ENCODE measurements at places on chromosomes 2 and 18.

DNA sequence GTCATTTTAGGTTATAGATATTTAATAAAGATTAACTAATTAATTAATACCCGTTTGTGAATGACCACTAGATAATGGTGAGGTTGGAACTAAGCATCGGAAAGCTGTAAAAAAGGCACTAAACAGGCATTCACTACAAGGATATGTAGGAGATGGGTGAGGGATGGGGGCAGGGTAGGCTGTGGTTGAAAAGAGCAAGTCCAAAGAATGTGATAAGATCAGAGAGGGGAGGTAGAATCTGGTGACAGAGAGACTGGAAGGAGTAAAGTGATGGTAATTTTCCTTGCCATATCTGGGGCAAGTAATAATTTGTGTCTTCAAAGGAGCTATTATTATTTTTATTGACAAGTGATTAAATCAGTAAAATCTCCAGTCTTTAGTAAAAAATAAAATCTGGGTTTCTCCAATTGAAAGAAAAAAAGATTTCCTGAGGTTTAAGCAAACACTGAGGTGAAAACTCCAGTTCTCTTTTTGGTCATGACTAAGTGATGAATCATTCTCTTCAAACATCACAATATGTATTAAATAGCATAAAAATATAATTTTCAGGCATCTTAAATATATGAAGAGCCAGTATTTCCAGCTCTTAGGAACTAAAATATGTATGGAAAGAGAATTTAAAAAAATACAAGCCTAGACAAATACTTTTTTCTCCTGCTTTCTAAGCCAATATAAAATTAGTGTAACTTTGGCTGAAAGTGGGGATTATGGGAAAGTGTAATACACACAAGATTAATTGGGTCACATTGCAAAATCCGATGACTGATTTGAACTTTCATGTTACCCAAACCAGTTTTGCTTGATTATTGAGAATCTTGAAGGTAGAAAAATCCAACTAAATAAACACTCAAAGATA is 259.1 kb upstream of the RBMS1 start:
- DNase-seq, result no peak

DNA sequence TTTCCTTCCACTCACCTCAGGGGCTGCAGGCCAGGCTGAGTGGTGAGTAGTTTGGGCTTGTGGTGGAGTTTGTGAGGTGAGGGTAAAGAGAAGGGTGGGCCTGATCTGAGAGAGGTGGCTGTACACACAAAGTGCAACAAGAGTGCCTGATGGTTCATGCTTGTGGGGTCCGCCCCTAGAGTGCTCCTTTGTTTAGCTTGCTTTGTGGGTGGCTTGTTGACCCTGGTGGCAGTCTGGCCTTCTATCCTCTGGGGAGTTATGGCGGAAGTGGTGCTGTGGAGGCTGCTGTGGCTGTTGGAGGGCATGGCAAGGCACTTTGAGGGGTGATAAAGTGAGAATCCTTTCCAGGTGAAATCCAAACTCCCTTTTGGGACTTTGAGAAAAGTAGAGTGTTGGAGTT is 10.6 kb downstream of the UBE2F start:
- no peak for DNase-seq

- DNase-seq, result no peak
Measured at GRCh38 chr2:207180741-207181140, 15.0 kb upstream of the KLF7 start.

DNA sequence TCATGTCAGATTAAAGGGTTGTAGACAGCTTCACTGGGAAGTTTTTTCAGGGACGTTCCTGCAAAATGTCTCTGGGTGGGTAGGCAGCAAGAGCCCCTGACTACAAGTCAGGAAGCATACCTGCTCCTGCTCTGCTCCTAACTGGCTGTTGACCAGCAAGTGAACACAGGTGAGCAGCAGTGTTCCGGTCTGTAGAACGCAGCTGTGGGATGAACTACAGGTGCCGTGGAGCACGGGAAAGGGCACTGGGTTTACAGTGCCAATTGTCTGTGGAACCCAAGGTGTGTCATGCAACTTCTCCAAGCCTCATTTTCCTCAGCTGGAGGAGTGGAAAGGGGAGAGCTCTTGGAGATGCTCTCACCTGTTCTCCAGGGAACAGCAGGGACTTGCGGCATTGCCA is 6.6 kb downstream of the ASB18 start:
- DNase-seq, result no peak

DNA sequence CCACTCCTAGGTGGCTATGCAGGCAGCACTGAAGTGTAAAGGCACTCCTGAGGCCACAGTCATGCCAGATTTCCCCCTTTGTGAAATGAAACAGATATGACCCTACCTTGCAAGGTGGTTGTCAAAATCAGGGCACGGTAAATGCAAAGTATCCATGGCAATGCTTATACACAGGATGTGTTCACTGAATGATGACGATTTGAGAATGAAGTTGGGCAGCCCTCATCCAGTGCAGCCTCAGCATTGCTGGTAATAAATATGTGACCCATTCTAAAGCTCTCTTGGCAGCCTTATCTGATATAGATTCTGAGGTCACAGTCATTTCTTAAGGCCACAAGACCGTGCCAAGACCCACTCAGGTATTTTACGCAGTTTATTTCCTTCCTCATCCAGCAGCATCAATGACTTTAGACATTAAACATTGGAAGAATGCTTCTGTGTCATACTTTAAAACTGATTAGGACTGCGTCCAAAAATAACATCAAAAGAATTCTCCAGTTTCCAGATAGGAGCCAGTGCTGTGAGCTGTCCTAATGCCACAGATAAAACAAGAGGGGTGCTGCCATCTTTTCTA is 125.5 kb upstream of the SERTAD2 start:
- DNase-seq, result peak; percentile 34

DNA sequence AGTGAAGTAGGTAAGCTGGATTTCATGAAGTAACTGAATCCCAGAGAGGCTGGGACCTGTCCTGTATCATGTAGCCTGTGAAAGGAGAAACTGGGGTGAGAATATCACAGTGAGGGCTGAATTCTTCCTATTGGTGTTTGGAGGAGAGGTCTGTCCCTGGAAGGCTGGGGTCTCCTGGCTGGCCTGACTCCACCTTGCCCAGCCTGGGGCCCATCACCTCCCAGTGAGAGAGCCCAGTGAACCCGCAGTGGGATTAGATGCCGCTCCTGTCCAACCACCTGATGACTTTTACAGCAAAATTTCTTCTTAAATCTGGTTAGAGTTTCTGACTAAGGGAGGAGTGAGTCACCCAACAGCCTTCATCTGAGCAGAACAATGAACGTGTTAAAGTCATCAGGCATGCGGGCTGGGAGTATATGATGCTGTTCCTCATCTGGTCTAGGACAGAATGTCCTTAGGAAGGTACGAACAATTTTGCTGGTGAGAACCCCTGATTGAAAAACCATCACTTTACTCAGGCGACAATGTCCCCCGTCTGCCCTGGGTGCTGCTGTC is 152.9 kb downstream of the LPIN1 start:
- peak; percentile 56 for DNase-seq

DNA sequence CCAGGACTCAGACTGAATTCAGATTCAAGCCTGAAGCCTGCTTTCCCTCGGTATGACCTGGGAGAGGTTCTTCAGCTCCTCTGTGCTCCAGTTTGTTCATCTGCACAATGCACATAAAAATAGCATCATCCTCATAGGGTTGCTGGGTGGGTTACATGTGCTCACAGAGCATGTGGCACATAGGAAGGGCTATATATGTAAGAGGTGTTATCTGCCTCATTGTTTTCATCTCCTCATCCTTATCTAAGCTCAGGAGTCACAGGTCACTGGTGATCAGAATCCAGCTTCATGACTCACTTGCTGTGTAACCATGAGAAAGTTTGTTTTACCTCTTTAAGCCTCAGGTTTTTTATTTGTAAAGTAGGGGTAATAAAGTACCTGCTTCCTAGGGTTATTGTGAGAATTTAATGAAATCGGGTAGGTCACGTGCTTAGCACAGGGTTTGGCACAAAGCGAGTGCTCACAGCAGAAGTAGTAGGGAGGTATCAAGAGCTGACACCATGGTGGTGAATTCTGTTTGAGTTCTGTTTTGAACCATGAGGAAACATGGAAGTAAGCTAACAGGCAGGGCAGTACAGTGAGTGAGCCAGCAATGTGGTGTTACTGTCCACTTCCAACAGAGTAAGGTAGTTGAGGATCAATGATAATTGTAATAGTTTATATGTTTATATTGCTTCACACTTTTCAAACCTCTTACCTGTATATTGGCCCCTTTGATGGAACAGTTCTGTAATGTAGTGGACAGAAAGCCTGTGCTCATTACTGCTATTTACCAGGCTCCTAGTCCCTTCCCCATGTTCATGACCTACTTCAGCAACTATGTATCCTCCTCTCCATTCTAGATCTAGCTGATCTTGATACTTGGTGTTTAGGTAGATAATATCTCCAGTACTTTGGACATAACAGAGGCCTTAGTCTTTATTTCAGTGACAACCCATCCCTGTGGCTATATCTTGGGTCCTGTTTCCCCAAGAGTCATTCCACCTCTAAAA is 141.4 kb upstream of the LTBP1 start:
- no peak for DNase-seq

- no peak for DNase-seq
Measured at GRCh38 chr18:36640021-36640952, 188.5 kb downstream of the TPGS2 start.

GRCh38 chr2:234258562-234259141 is 208.2 kb downstream of the SPP2 start:
- no peak for DNase-seq

- DNase-seq, result no peak
Measured at GRCh38 chr2:199704358-199705238, 146.4 kb downstream of the FTCDNL1 start.

DNA sequence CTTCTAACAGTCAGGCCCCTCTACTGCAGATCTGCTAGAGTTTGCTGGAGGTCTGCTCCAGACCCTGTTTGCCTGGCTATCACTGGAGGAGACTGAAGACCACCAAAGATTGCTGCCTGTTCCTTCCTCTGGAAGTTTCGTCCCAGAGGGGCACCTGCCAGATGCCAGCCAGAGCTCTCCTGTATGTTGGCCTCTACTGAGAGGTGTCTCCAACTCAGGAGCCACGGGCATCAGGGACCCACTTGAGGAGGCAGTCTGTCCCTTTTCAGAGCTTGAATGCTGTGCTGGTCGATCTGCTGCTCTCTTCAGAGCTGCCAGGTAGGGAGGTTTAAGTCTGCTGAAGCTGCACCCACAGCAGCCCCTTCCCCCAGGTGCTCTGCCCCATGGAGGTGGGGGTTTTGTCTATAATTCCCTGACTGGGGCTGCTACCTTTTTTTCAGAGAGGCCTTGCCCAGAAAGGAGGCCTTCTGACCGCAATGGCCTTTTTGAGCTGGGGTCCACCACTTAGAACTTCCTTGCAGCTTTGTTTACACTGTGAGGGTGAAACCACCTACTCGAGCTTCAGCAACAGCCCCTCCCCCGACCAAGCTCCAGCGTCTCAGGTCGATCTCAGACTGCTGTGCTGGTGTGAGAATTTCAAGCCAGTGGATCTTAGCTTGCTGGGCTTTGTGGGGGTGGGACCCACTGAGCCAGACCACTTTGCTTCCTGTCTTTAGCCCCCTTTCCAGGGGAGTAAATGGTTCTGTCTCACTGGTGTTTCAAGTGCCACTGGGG is 566.0 kb downstream of the NR4A2 start:
- no peak for DNase-seq

DNA sequence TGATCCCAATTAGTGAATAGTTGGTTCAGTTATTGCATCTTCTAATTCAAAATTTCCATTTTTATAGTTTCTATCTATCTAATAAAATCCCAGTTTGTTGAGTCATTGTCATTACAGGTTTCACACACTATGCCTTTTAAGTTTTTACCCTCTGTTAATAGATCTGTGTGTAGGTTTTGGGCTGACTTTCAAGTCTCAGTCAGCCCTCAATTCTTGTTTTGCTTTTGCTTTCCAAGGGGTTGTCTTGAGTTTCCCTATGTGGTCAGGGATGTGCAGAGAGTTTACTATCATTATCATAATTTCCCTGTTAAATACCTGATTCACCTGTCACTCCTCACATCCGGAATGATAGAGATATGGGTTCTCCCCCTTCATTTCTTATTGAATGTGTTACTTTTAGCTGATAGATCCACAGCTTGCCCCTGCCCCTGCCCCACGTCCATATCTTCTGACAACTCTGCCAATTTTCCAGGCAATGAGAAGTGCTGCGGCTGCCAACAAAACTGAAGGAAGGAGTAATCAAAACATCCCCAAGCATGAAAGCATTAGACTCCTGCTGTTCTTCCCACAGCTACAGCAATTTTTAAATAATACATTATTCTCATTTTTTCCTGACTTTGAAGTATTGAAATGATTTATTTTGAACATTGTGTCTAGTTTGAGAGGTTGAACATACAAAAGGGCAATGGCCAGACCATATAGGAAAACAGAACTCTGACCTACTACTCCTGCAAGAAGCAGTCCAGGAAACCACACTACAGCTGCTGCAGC is 1064.8 kb downstream of the SUCLG1 start:
- peak; percentile 8 for DNase-seq

DNA sequence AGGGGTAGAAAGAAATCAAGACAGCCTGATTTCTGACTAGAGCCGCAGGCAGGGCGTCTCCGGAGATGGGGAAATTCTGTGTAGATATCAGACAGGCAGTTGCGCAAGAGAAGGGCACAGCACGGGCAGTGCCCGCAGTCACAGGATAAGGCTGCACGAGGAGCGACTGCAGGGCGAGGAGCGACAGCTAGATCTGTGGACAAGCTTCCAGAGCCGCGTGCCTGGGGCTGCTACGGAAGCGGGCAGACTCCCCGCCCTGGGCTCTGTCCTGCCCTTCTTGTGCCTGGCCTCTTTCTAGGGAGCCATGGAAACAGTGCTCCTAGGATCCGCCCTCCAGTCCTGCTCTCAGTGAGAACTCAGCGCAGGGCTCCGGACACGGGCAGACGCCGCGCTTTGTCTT is 12.6 kb downstream of the MC5R start:
- no peak for DNase-seq

GRCh38 chr2:128756365-128756717 is 437.7 kb upstream of the HS6ST1 start:
- no peak for DNase-seq

- DNase-seq, result no peak
Measured at GRCh38 chr2:47259829-47260228, 104.7 kb upstream of the STPG4 start.

DNA sequence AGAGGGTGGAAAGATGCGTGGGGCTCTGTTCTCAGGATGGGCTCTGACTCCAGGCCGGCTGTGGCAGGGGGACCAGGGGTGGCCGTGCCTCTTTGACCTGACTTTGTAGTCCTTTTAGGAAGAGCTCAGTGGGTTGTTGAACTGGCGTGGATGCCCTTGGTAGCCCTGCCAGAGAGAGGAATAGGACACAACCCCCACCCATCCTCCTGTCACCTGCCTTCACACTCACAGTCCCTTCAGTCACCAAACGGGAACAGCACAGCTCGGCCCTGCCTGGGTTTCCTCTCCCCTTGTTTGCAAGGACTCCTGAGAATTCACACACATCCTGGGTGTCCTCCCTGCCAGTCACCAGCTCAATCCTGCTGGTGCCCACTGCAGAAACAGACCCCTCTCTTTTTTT is 20.1 kb upstream of the MRPL33 start:
- DNase-seq, result no peak

- DNase-seq, result no peak
Measured at GRCh38 chr2:54077088-54077900, 38.1 kb upstream of the ACYP2 start.

DNA sequence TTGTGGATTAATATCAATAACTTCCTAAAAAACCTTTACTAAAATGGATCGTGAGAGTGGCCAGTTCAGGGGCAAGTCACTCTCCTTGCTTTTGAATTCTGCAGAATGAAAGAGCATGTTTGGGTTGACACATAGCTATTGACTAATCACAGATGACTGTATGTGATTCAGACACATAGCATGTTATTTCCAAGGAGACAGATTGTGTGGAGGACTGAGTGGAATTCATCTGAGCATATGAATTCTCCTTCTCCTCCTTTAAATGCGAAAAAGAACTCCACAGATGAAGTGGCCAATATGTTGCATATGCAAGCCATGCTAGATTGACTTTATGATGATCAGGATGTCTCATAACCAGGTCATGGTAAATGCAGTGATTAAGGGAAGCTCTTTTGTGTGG is 249.4 kb upstream of the FAM98A start:
- DNase-seq, result no peak
